ENCODE measurements at places on chromosomes 2 and 18. TPM values are rescaled to one million over a fixed set of nuclear protein-coding genes. Genes with fewer than 3 reads are reported as not detected.
A peak's percentile ranks its signal among the peaks of the same experiment; 100 is the strongest.

Gene PROC
- total RNA-seq: not detected

Gene IL36RN
- total RNA-seq: not detected

Gene DPP10
- total RNA-seq: 5.1 TPM

Gene CNRIP1
- 3.6 TPM for total RNA-seq

Gene SULT1C4
- total RNA-seq: not detected

Gene WIPF1
- 7.2 TPM for total RNA-seq

DNA sequence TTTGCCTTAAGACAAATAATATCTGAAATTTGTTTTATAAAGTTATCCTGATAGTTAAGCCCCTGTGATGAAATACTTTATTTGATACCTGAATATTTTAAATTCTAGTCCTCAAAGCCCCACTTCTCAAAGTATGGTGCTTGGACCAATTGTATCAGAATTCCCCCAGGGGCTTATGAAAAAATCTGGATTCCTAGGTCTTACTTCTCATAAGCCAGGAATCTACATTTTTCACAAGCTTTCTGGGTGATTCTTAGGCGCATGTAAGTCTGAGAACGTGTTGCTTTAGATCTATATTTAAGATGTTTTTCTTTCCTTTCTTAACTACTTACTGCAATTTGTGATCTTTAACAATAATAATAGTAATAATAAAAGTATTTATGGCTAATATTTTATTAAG, 53.1 kb downstream of the MYO1B start:
- no peaks in the 10 kb centered on the region for H3K36me3 ChIP-seq
- no peaks in the 10 kb centered on the region for H3K4me1 ChIP-seq
- no peaks in the 10 kb centered on the region for H3K27me3 ChIP-seq
- H3K27ac ChIP-seq: no peak overlapping the region

DNA sequence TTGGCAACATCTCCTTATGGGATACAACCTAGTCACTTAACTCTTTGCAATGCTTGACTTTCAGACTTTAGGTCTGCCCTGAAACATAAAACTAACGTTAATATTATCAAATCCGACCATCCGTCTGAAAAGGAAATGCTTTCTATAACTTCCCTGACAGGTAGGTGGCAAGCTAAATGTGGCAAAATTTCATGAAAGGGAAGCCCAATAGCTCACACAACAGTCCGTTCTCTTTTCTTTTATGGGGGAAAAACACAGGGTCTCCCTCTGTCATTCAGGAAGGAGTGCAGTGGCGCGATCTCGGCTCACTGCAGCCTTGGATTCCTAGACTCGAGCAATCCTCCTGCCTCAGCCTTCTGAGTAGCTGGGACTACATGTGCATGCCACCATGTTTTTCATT, 52.9 kb downstream of the SFT2D3 start:
- H3K4me1 ChIP-seq: no peaks in the 10 kb centered on the region
- H3K4me3 ChIP-seq: no peak overlapping the region
- H3K27ac ChIP-seq: no peak overlapping the region
- no peaks in the 10 kb centered on the region for H3K36me3 ChIP-seq
- H3K27me3 ChIP-seq: no peaks in the 10 kb centered on the region

DNA sequence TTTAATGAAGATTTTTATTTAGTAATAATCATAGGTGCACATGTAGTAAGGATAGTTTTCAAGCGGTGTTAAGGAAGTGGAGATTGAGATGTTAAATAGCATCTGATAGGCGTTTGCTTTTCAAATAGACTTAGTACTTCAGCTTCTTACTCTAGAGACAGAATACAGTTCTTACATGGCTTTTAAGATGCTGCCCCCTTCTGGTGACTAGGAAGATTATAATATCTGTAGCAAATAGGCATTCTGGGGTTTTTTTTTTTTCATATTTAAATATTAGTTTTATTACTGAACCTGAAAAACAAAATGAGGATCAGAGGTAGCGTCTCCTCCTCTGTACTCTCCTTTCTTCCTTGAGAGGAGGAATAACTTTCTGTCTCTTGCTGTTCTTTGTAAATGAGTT, 100.2 kb downstream of the AGAP1 start:
- H3K27ac ChIP-seq: no peak overlapping the region
- H3K27me3 ChIP-seq: no peaks in the 10 kb centered on the region
- H3K4me1 ChIP-seq: no peaks in the 10 kb centered on the region
- no peak overlapping the region for H3K4me3 ChIP-seq
- peak; percentile 46 for DNase-seq
- no peaks in the 10 kb centered on the region for H3K36me3 ChIP-seq

GRCh38 chr18:1062588-1062987, 157.9 kb downstream of the ADCYAP1 start:
- H3K27ac ChIP-seq: no peak overlapping the region
- H3K4me1 ChIP-seq: no peaks in the 10 kb centered on the region
- no peak for DNase-seq
- H3K4me3 ChIP-seq: no peak overlapping the region
- H3K36me3 ChIP-seq: no peaks in the 10 kb centered on the region

GRCh38 chr2:67899187-67899586, 163.6 kb downstream of the C1D start:
- H3K4me3 ChIP-seq: no peak overlapping the region
- H3K36me3 ChIP-seq: no peaks in the 10 kb centered on the region
- H3K4me1 ChIP-seq: no peaks in the 10 kb centered on the region
- no peak for DNase-seq

DNA sequence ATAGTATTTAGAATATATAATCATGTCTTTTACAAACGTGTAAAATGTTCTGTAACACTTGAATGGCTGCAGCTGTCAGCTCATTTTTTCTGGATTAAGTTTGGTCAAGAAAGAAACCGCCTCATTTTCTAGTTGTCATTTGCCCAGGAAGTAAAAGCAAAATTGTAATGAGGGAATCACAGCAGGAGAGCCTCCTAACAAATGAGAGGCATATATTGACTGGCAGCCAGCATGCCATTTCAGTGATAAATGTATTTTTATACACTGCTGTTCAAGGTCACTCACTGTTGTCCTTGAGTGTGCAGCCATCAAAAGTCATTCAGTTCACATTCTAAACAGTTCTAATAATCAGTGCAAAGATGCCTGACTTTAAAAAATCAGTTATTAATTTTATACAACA, 144.3 kb upstream of the BOD1L2 start:
- no peaks in the 10 kb centered on the region for H3K36me3 ChIP-seq
- H3K4me3 ChIP-seq: no peak overlapping the region
- no peaks in the 10 kb centered on the region for H3K4me1 ChIP-seq
- no peaks in the 10 kb centered on the region for H3K27me3 ChIP-seq
- H3K27ac ChIP-seq: no peak overlapping the region

DNA sequence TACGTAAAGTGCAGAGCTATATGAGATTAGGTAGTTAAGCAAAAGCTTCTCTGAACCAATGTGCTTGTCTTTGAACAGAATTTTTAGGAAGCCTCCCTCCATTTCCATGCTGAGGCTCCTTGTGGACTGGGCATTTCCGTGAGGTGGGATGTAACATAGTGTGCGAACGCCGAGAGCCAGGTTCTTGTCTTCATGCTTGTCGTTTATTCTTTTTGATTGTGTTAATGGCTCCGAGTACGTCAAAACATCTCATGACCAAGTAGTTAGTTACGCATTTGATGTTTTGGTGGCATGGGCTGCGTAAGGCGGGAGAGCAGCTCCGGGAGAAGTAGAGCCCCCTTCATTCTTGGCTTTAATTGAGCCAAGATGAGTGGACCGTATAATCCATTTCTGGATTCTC, 32.9 kb downstream of the DGKD start:
- H3K4me1 ChIP-seq: peaks cover 18% of the 10 kb centered on the region
- no peaks in the 10 kb centered on the region for H3K27me3 ChIP-seq
- H3K4me3 ChIP-seq: no peak overlapping the region

GRCh38 chr2:66578054-66578686, 143.2 kb downstream of the MEIS1 start:
- H3K4me3 ChIP-seq: peak overlapping the region; percentile 36
- no peak for DNase-seq
- peaks cover 23% of the 10 kb centered on the region for H3K27me3 ChIP-seq
- peaks cover 7% of the 10 kb centered on the region for H3K4me1 ChIP-seq
- H3K27ac ChIP-seq: peak overlapping the region; percentile 79

DNA sequence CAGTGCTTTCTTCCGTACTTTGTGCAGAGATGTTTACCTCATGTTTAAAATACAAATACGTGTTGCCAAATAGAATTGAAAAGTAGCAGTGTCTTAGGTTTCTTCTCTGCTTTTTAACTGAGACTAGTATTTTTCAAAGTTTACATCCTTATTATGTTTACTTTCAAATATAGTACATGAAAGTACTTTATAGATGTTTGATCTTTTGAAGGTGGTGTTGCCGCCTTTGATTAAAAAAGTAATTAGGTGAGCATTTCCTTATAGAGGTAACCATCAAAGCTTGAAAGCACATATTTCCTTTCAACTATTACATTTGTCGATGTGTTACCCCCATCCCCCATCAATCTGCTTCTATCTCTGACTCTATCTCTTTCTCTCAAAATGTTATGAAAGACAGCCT, 87.0 kb downstream of the CERS6 start:
- no peaks in the 10 kb centered on the region for H3K36me3 ChIP-seq
- H3K27ac ChIP-seq: no peak overlapping the region
- DNase-seq: no peak
- no peaks in the 10 kb centered on the region for H3K27me3 ChIP-seq
- no peaks in the 10 kb centered on the region for H3K4me1 ChIP-seq
- H3K4me3 ChIP-seq: no peak overlapping the region
